ENCODE measurements at places on chromosomes 3 and 15.
A peak's percentile ranks its signal among the peaks of the same experiment; 100 is the strongest.

DNA sequence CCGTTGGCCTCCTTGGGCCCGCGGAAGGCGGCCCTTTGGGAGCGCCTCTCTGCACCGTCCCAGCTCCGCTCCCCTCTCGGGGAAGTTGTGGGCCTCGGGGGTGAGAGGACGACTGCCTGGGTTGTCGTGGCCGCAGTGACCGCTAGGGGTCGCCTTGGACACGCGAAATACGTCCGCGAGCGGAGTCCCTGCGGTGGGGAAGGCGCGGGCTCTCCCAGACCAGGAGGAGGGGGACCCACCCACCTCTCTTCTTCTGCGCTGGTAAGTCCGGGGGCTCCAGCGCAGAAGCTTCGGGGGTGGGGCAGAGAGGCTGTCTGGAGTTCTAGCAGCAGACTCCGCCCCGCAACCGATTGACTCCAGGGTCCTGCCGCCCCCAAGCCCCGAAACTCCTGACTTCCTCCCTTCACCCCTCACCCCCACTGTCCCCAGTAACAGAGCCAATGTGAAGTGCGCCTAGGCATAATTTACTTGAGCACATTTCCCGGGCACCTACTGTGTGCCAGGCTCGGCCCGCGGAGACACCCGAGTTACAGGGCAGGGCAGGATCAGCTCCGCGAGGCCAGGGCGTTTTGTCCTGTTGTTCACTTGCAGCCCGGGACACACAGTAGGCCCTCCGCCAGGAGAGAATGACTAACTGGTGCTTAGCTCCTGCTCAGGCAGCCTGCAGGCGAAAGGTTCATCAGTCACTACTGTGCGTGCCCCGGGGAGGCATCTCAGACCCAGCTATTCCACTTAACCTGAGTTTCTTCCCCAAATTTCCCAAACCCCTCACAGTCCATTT lies 32.8 kb downstream of the DNASE1L3 start:
- peak; percentile 86 for DNase-seq

- DNase-seq: no peak
Observed at GRCh38 chr15:33021806-33022389, 172.6 kb downstream of the FMN1 start.

- DNase-seq: no peak
Observed at GRCh38 chr3:33887478-33887877, 89.0 kb downstream of the PDCD6IP start.

- peak; percentile 42 for DNase-seq
Observed at GRCh38 chr3:182967218-182968204, 12.8 kb downstream of the DCUN1D1 start.

- no peak for DNase-seq
Observed at GRCh38 chr15:99402014-99402729, 150.9 kb downstream of the LRRC28 start.

GRCh38 chr15:64776402-64776786 lies 1.0 kb upstream of the RBPMS2 start:
- no peak for DNase-seq

DNA sequence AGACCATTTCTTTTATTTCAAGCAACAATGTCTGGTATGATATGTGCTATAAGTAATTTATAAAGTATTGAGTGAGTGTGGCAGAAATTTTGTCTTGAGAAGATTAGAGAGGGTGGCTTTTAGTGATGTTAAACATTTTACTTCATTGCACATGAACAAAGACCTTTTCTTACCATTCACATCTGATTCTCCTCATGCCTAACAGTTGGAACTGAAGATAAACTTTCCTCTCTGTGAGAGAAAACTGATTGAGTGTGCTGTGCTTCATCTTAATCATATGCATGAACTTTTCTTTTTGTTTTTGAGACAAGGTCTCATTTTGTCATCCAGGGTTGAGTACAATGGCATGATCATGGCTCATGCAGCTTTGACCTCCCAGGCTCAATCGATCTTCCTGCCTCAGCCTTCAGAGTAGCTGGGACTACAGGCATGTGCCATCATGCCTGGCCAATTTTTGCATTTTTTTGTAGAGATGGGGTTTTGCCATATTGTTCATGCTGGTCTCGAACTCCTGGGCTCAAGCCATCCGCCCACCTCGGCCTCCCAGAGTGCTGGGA lies 377.7 kb upstream of the GOLIM4 start:
- DNase-seq: no peak

DNA sequence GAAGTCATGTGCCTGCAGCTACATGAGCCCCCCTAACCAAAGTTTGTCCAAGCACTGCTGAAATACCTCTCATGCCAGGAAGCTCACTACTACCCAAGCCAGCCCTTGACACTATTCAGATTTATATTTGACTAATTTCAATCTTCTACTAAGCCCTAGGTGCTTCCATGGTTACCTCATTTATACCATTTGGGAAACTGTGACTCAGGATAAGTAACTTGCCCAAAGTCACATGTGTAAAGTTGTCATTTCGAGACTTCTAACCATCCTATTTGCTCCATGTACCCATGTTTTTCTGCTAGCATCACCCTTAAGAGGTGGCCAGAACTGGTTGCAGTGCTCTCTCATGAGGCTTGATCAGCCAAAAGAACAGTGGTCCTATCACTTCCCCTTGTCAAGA lies 20.7 kb upstream of the TIMP4 start:
- no peak for DNase-seq

DNA sequence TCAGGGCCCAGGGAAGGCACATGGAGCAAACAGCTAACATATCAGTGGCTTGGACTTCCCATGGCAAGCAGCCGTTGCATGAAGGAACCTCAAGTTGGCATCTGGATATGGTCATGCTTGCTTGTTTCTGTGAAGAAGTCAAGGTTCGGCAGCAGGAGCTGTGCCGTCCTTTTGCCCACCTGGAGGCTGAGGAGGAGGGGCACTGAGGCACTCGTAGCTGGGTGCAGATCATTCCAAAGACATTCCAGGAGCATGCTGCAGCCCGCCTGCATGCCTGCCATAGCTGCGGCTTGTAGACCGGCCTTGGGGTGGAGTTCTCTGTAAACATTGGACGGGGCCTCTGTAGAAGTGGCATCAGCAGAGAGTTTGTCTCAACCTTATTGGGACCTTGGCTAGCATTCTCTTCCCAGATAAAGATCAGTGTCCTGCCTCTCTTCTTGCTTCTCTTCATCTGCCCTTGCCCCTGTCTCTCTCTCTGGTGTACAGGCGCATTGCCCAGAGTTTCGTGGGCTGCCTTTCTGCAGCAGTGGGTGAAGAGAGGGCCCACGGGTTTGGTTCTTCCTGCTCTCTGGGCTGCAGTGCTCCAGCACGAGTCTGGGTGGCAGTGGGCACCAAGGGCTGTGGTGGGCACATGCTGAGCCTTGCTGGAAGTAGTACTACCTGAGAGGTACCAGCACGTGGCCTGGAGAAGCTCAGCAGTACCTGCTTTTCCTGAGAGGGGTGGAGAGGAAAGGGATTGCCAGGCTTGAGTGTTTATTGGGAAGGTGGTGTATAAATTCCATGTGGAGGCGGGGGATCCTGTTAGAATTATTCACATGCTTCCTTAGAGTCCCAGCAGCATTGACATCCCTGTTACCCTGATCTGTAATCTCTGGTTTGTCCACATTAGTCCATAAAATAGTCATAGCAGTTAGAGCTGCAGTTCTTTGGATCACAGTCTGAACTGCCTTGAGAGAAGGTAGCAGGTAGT lies 49.4 kb downstream of the CHCHD6 start:
- DNase-seq: no peak

GRCh38 chr3:29381595-29381994 lies 100.7 kb downstream of the RBMS3 start:
- no peak for DNase-seq

- peak; percentile 41 for DNase-seq
Observed at GRCh38 chr3:150925751-150926201, 20.5 kb upstream of the MINDY4B start.

DNA sequence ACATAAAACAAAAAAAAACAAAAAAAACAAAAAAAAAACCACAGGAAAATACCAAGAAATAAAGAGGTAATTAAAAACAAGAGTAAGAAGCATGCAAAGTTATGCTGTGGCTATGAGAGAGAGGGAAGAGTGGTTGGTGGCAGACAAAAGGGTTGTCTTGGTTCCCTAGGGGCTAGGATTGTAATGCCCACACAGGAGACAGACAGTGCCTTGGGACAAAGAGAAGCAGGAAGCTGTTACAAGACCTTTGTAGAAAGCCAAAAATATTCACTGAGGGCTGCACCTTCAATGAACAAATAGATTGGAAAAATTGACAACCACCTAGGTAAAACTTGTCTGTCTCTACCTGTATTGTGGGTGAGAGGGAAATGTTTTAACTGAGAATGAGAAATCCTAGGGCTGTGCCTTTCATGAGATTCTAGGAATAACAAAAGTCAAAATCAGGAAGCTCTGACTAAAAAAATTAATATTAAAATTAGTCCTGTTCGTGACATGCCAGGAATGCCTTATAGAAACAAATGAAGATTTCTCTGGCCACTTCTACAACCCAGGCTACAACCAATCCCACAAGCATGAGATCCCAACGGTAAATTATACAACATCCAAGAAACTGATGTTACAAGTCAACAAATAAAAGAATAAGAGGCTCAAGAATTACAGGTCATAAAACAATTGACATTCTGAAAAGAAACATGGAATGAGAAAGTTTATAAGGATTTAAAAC lies 45.0 kb upstream of the PRICKLE2 start:
- no peak for DNase-seq

GRCh38 chr3:124814620-124815421 lies 72.3 kb downstream of the ITGB5 start:
- DNase-seq: no peak

- no peak for DNase-seq
Observed at GRCh38 chr3:26437678-26438077, 184.9 kb upstream of the LRRC3B start.

GRCh38 chr15:70259640-70260508 lies 162.2 kb upstream of the TLE3 start:
- no peak for DNase-seq

GRCh38 chr3:149512073-149512782 lies 37.7 kb downstream of the TM4SF4 start:
- DNase-seq: no peak

GRCh38 chr3:196706327-196706726 lies 5.7 kb downstream of the CEP19 start:
- DNase-seq: no peak

DNA sequence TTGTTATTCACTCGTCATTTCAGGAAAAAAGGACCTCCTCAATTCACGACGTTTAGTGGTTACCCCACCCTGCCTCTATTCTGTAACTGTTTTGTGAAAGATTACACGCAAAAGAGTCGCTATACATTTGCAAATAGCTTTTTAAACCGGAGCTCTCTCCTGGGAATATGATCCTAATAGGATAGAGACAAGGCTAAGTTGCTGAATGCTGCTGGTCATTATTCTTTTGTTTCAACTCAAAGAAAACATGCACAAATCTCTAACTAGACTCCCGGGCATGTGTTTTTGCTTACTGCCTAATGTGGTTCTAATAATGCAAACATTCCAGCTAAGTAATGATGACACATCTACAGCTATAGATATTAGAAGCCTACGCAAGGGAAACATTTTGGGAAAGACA lies 214.6 kb upstream of the MDFIC2 start:
- no peak for DNase-seq

GRCh38 chr15:39885099-39885777 lies 34.8 kb downstream of the GPR176 start:
- no peak for DNase-seq

DNA sequence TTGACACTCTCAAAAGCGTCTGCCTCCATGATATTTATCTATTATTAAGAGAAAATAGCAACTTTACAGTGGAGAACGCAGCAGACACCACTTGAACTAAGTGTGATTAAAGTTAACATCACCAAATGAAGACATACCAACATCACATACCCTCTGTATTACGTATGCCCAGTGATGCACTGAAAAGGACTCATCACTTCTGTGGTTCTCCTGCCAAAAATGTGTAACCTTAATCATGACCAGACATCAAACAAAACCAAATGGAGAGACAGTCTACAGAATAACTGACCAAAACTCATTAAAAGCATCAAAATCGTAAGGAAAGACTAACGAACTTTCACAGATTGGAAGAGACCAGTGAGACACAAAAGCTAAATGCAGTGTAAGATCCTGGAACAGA lies 103.2 kb downstream of the PPP2R3A start:
- DNase-seq: no peak

DNA sequence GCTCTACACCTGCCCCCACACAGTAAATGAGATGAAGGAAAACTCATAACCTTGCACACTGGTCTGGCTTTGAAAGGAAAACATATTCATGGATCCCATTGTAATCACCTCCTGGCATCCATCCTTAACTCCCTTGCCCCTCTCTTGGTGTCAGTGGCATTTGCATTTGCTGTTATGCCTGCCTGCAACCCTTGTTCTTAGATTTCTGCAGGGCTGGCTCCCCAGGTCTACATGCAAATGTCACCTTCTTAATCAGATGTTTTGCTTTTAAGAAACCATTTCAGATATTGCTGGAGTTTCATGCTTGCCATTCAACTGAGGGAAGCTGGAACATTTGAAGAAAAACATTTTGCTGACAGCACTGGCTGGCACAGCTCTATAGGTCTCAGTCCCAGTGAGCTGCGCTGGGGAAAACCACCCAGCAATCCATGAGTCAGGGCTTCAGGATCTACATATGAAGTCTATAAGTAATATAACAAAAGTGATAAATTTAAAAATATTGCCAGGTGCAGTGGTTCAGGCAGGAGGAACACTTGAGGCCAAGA lies 19.1 kb downstream of the LRRC2 start:
- no peak for DNase-seq

DNA sequence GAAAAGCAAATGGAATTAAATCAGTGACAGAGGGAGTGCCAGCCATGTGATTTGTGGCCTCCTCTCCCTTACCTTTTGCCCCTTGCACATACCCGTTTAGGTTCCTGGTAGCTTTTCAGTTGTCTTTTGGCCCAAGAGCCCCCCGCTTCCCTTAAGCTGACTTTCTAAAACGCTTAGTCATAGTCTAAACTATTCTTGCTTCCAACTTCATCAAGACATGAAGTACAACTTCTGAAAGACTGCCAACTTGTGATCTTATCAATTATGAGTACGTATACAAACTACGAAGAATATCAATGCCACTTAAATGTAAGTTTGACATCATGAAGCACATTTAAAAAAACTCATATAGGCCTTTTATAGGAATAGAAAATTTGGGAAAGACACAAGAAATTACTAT lies 61.9 kb downstream of the EIF3J start:
- DNase-seq: no peak

DNA sequence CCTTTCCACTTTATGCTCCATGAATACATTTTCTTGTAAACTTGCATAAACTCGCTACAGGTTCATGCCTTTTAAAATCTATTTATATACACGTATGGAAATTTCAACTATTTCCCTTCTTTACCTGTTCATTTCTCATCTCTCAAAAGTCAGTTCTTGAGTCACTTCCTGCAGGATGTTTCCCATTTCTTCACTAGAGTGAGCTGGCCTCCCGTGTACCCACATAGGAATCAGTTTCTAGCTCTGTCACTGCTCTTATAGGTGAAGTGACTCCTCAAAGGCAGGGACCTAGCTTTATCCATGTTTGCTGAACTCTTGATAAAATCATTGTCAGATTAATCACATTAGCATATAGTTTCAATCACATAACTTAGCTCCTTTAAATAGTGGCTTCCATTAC lies 259.7 kb downstream of the EPHA3 start:
- no peak for DNase-seq

DNA sequence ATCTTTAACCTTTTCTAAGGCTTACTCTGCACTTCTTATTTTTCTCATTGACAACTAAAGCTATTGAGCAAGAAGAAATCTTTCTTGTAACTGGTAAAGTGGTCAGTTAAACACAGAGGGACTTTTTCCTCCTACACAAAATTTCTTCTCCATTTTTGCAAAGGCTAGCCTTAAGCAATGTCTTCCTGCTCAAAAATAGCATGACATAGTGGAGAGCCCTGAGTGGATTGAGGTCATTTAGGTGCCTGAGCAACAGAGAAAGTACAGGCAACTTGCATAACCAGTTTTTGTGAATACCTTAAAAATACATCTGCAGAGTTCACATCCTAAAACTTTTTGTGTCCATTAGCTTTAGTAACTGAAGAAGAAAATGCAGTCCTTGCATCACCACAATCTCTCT lies 144.7 kb upstream of the TTC14 start:
- no peak for DNase-seq

Data from GM06990 (cell line).